NCI-H774 (cell line): ENCODE measurements at places on chromosomes 1 and 21.

- DNase-seq: no peak
Observed at GRCh38 chr1:183794088-183794487, 10.8 kb upstream of the RGL1 start.

GRCh38 chr1:66628926-66629325 lies 95.0 kb downstream of the SGIP1 start:
- DNase-seq: no peak

DNA sequence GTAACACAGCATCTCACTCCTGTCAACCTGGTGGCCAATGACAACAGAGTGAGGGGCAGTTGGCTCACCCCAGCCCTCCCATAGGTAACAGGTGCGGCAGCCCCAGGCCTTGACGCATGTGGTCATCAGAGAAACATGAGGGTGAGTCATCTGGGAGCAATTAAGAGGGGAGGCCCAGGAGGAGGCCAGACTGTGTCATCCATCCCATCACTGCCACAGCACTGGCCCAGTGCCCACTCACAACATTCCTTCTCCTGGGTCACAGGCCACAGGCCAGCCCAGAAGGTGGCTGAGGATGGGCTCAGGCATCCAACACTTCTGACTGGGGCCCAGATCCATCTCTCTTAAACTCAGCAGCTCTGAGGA lies 17.1 kb downstream of the TEX35 start:
- no peak for DNase-seq

DNA sequence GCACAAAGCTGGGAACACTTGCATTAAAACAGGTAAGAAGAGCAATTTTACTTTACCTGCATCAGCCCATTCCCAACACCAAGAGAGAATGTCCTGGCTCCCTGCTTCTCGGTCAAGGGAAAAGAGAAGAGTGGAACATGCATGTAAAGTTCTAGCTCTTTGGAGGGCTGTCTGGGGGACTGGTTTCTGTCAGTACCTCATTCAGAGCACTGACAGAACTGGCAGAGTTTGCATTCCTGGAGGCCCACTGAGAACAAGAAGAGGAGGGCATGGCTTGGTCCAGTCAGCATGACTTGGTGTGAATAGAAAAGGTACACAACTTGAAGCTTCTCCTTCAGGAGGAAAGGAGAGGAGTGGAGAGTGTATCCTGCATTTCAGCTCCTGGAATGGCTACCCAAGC lies 83.9 kb downstream of the LRRC7 start:
- no peak for DNase-seq

GRCh38 chr1:7117399-7118281 lies 332.4 kb downstream of the CAMTA1 start:
- no peak for DNase-seq

DNA sequence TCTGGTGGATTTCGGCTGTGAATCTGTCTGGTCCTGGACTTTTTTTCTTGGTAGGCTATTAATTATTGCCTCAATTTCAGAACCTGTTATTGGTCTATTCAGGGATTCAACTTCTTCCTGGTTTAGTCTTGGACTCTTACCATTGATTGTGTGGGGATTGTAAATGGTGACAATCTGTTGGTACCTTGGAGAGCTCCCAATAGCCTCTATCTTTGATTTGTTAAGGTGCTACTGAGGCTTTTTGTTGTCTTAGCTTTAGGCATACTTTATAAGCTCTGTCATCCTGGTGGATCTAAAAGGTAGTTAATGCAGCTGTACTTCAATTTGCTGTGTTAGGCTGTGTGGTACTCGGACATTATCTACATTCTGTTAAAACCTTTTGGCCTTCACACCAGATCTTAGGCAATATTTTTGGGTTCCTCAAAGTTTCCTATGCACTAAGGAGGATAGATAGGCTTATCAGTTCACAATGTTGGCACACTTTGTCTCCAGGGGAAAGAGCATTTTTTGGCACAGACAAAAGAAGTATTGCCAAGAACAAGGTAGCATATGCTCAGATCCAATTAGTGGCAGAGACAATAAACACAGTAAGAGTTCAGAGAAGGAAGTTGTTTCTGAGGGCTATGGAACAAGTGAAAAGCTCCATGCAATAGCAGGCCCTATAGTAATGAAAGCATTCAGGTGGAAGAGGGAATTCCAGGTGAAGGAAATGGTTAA lies 230.4 kb downstream of the PDE4B start:
- no peak for DNase-seq

DNA sequence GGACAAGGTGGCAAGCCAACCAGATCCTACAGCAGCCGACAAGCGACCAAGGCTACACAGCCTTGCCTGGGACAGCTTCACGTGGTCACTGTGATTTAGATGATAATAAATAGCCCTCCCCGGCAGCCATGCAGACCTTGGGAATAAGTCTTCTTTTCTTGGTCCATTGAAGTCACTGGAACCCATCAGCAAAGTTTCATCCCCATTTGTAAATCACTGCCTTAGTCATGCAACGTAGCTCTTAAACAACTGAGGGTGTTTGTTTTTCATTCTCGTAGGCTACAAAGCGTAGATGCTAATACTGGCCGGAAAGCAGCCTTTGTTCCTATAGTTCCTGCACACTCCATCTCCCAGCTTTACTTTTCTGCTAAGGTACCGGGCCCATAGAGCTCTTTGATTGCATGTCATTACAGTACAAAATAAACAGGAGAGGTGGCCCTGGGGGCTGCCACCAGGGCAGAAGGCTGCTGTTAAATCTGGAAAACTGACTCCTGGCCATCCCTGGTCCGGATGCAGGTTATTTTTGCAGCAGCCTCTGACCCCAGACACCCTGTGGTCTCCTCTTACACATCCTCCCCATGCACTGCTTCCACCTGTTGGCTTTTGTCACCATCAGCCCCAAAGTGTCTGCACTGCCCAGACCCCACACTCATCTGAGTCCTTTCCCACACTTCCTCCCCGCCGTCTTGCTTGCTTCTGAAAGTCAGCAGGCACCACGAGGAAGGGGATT lies 105.5 kb downstream of the TOMM20 start:
- no peak for DNase-seq

DNA sequence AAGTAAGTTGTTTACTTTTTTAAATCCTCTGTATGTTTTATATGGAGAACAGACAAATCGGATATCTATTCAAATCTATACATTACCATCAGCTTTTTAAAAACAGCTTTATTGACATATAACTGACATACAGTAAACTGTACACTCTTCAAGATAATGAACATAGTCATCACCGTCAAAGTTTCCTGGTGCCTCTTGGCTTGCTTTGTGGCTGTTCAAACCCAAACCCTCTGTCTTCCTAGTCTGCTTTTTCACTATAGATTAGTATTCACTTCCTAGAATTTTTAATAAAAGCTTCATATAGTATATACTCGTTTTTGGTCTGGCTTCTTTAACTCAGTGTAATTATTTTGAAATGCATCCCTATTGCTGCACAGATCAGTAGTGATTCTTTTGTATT lies 56.4 kb upstream of the TPTE start:
- no peak for DNase-seq

- no peak for DNase-seq
Observed at GRCh38 chr1:162353078-162353477, 23.6 kb downstream of the SPATA46 start.

DNA sequence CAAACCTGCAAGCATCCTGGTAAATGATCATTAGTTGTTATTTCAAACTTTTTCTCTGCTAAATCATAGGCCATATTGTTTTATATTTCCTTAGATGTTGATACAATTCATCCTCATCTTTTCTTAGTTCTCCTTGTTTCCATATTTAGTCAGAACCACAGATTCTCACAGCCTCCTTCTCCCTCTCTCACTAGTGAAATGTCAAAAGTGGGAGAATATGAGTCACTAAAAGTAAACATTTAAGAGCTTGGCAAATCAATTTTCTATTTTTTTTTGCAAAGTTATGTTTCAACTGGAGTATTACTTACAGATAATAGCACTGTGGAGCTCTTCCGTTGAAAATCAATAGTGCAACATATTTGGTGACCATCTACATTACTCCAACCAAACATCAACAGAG lies 308.8 kb downstream of the COL11A1 start:
- no peak for DNase-seq

GRCh38 chr1:101781201-101781831 lies 215.4 kb downstream of the OLFM3 start:
- DNase-seq: peak; percentile 75

DNA sequence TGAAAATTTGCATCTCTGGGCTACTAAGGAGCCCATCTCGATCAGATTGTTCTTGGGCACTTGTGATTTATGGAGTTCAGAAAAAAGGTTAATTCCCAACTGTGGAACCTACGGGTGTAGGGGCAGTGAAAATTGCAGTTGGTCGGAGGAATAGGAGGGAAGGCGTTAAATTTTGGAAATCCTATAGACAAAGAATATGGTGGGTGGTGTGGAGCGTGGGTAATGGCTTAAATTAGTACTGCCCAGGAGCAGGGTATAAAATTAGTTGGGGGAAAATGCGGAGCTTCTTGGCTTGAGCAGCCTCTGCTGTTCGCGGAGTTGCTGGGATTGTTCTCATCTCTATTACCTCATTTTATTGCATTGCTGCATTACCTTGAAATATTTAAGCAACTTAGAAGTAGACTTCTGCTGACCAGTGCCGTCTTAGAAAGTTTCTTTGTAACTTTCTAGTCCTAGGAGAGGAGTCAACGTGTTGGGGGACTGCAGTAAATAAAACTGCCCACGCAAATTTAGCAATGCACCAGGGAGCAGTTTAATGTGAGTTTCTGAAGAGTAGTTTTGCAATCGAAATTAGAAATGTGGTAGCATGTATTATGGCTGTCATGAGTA lies 514 bp downstream of the S1PR1 start:
- DNase-seq: no peak

GRCh38 chr1:228087771-228088251 lies 5.3 kb downstream of the ARF1 start:
- DNase-seq: no peak

DNA sequence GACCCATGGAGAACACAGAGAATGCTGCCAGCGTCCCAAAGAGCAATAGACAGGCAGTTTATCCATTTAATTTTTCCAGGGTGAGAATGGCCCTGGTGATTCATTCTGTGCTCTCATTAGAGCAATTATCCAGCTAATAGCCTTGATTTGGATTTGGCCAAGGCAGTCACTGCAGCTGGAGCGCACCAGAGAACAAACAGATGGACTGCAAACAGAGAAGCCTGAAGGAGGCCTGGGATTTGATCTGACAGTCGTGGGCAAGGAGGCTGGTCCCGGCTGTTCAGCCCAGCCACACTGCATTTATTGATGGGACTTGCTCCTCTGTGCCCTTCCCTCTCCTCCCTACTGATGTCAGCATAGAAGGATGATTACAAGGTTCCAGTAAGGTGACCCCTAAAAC lies 353.9 kb upstream of the C1orf174 start:
- DNase-seq: no peak

GRCh38 chr1:50419192-50419906 lies 3.9 kb downstream of the DMRTA2 start:
- no peak for DNase-seq

- no peak for DNase-seq
Observed at GRCh38 chr1:98342566-98342965, 319.0 kb upstream of the SNX7 start.

GRCh38 chr1:171251042-171251951 lies 3.0 kb downstream of the FMO1 start:
- peak; percentile 68 for DNase-seq

DNA sequence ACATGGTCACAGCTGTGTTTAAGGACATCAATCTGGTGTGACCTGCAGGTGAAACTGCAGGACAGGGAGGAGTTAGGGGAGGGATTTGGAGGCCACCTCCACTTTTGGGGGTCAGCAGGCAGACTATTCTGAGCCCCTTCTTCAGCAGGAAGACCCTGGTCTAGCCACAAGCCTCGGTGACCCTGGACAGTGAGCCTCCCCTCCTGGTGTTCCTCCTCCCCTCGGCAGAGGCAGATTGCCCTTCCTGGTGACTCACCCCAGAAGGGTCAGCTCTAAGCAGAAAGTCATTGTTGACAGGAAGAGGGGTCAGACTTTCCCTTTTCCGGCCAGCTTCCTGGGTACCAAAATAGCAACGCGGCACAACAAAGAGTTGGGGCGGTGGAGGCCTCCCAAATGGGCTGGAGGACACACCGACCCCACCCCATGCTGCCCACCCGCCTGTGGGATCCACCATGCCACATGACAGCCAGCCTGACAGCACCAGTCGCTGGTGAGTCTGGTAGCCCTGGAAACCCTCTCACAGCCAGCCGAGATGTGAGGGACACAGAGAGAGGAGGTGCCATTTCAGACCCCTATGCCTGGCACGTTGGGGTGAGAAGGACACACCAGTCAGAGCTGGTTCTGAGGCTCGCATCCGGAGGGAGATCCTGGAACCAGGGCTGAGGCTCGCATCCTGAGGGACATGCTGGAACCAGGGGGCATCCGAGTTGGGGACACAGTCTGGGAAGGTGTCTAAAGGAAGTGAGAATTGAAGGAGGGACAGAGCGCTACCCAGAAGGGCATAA lies 14.7 kb upstream of the CSF1 start:
- no peak for DNase-seq

DNA sequence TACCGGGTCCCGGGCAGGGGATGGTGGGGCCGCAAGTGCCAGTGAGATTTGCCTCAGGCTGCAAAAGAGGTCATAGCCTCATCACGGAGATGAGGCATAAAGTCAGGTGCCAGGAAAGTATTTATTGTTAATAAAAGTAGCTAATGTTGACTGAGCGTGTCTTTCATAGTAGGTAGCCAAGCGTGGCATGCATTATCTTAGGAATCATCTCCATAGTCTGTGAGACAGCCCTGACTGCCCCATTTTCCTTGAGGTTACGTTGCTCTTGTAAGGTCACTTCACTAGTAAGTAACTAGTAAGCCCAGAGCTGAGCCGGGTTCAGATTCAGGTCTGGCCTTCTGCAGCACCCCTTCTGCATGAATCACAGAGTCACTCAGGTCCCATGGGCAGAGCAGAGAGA lies 174.2 kb downstream of the CAMTA1 start:
- DNase-seq: no peak
